Stimulated activated CD4-positive, alpha-beta T cell treated with anti-CD3 and anti-CD28 coated beads, Interleukin-1b, Interleukin-23, amount 100 ng/mL, for 1 hour (primary cell): ENCODE measurements at places on chromosomes 5 and 9.

- no peak for DNase-seq
These were observed 209.3 kb downstream of the DAB2IP start for GRCh38 chr9:121860744-121861143.

DNA sequence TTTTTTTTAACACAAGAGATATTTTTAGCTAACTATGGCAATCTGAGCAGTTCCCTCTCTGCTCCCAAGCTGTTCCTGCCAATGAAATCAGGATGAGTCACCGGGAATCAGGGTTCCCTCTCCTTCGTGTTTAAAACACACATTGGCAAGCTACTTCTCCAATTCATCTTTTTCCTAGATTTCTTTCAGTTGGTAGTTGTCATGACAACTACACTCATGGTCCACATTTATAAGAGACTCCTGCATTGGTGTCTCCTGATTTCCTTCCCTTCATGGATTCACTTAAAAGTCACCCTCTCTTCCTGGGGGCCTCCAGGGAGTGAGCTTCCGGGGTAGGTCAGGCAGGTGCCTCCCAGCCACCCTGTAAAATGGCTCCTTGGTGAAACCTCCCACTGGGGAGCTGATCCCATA lies 72.3 kb upstream of the NIPAL4 start:
- DNase-seq: no peak

DNA sequence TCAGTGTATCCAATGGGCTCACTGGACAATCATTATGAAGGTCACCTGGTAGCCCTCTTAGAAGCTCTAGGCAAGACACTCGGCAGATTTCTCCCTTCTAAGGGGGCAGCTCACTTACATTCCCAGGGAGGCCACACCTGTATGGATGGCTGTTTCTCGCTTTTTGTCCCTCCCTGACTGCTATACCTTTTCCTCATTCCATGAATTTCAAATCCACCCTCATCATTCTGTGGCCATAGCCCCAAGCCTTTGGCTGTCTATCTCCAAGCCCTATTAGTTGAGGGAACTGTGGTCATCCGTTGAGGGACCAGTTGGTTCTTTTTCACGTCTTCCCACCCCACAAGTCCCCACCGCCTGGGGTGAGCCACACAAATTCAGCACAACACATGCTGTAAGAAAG lies 85.0 kb upstream of the RARS1 start:
- no peak for DNase-seq

- DNase-seq: no peak
These were observed 116.8 kb upstream of the CNTLN start for GRCh38 chr9:17017931-17018491.

- no peak for DNase-seq
These were observed 218.9 kb downstream of the TMEM161B start for GRCh38 chr5:88049737-88050136.

GRCh38 chr5:146398826-146399225 lies 48.3 kb upstream of the TCERG1 start:
- no peak for DNase-seq

GRCh38 chr5:16862777-16863176 lies 73.3 kb downstream of the MYO10 start:
- DNase-seq: no peak

GRCh38 chr5:130871346-130872086 lies 293.5 kb downstream of the HINT1 start:
- no peak for DNase-seq

DNA sequence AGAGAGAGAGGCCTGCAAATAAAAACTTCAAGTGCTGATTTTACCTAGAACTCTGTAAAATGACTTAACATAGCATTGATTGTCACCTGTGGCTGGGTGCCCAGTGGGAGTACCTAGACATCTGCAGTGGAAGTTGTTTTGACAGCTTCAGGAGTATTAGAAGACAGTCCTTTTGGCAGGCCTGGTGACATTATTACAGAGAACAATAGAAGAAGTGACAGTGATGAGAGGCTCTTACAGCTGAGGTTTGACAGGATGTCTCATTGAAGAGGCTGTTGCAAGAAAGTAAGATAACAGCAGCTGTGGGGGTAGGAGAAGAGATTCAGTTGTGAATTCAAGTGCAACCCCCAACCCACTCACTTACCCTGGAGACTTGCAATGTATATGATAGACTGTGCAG lies 27.9 kb upstream of the MUSK start:
- no peak for DNase-seq

GRCh38 chr5:159333545-159333925 lies 3.2 kb upstream of the IL12B start:
- no peak for DNase-seq

- no peak for DNase-seq
These were observed 324.4 kb downstream of the PRELID2 start for GRCh38 chr5:145510769-145511168.

GRCh38 chr9:13552606-13553215 lies 273.2 kb upstream of the MPDZ start:
- DNase-seq: no peak

DNA sequence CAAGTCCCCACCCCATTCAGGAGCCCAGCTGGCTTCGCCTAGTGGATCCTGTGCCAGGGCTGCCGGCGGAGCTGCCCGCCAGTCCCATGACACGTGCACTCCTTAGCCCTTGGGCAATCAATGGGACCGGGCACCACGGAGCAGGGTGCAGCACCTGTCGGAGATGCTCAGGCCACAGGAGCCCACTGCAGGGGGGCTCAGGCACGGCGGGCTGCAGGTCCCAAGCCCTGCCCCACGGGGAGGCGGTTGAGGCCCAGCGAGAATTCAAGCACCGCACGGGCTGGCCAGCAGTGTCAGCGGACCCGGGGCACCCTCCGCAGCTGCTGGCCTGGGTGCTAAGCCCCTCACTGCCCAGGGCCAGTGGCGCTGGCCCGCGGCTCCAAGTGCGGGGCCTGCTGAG lies 969.7 kb upstream of the CDH10 start:
- DNase-seq: no peak

- no peak for DNase-seq
These were observed 28.1 kb downstream of the FYB1 start for GRCh38 chr5:39191216-39191615.

GRCh38 chr9:72983056-72983455 lies 30.2 kb upstream of the ALDH1A1 start:
- no peak for DNase-seq

DNA sequence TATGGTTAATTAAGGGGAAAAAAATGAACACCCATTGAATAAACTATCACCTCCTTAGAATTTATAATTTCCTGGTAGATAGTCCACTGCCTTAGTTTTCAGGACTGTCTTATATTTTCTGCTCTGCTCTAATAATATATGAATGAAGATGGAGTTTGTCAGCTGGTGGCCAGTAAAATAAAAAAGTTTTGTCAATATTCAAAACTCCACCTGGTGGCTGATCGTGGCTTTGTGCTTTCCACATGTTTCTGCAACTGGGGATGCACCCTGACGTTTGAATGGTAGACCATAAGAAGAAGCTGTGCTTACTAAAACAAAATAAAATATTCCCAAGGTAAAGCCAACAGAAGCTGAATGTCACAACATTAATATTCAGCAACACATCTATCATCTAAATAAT lies 286.6 kb upstream of the IZUMO3 start:
- no peak for DNase-seq

GRCh38 chr5:139745800-139746690 lies 49.6 kb upstream of the PSD2 start:
- DNase-seq: no peak

DNA sequence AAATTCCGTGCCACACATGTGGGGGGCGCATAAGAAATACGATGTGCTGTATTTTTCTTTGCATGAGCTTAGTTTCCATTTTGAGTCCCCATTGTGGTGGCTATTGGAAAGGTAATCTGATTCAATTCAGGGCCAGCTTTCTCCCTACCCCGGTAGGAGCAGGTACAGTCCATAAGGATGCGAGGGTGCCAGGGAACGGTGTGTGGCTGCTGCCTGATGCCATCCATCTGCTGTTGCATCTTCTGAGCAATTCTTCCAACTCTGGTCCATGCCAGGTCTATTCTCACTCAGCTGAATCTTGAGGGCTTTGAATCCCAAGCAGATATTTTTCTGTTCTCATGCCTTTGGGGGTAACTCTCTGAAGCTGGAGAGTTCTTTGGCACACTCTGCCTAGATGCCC lies 392.7 kb downstream of the AGTPBP1 start:
- no peak for DNase-seq

- DNase-seq: no peak
These were observed 105.8 kb upstream of the IL6ST start for GRCh38 chr5:56100439-56101176.

GRCh38 chr9:136631038-136632000 lies 31.4 kb upstream of the EGFL7 start:
- peak; percentile 40 for DNase-seq

DNA sequence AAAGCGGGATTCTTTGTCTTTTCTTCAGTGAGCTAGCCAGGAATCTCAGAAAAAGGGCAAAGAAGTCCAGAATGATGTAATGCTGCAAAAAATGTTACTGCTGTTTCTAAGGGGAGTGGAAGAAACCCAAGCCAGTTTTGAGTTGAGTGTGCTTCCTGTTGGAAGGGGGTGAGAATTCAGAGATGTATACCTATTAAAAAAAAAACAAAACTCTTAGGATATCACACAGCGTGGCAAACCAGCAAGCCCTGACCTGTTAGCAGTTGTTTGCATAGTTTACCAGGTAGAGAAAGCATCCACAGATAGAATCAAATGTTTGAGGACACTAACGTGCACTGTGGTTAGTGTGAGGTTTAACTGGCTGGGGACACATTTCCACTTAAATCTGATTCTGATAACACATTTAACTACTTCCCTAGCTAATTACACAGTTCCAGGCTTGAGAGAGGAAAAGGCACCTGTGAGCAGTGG lies 11.4 kb downstream of the BASP1 start:
- DNase-seq: no peak

DNA sequence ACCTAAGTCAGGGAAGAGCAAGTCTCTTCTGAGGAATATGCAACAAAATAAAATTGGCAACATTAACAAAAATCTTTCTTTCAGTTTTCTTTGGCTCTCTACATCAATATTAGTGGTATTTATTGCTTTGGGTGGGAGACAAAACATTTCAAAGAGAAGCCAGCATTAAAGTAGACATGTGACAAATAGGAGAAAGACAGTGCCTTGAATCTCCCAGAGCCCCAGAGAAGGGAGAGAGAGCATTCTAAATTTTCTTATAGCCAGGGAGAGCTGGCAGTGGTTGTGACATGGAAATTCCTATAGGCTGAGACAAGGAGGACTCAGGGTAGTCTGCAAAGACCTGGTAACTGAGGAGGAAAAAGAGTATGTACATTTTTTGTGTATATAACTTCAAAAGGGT lies 79.4 kb upstream of the NREP start:
- no peak for DNase-seq

DNA sequence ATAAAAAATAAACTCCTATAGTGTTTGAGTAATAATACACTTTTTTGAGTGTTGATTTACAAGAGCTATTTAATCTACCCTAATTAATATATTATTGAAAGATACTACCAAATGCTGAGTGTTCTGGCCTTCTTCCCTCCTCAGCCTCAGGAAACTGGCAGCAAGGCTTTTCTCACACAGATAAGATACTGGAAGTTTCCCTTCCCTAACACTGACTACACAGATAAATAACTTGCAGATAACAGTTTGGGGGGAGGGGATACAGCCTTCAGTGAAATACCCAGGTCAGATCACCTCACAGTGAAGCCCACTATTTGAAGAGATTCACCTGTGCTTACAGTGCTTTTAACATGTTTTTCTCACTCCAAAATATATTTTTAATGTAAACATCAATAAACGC lies 1.6 kb upstream of the NIPSNAP3A start:
- no peak for DNase-seq

GRCh38 chr5:112594941-112595340 lies 142.7 kb upstream of the APC start:
- DNase-seq: no peak

GRCh38 chr5:126837906-126838539 lies 61.1 kb downstream of the LMNB1 start:
- DNase-seq: no peak

GRCh38 chr9:18675332-18675731 lies 201.4 kb downstream of the ADAMTSL1 start:
- no peak for DNase-seq

GRCh38 chr9:121721770-121722169 lies 70.3 kb downstream of the DAB2IP start:
- no peak for DNase-seq

- no peak for DNase-seq
These were observed 47.9 kb upstream of the MYOT start for GRCh38 chr5:137819766-137820165.

DNA sequence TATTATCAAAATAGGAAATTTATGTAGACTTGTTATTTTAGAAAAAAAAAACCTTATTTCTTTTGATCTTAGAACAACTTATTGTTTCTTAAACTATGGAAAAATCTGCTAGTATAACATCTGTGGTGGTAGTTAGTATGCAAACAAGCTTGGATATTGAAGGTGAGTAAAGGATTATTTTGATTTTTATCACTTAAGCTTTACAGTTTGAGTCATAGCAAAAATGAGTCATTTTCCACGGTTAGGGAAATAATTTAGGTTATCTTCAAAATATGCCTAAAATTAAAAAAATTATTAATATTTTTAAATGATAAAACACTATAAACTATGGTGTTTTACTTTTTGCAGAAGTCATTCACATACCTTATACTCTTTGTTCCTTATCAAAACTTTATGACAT lies 107.2 kb upstream of the DHFR start:
- no peak for DNase-seq

- no peak for DNase-seq
These were observed 10.9 kb upstream of the NR5A1 start for GRCh38 chr9:124518116-124518515.

GRCh38 chr5:158914008-158915000 lies 185.4 kb downstream of the EBF1 start:
- DNase-seq: no peak
